ENCODE measurements at places on chromosomes 6 and 20.

- DNase-seq = no peak
These were observed 28.9 kb upstream of the C6orf58 start for GRCh38 chr6:127547904-127548649.

- peak; percentile 23 for DNase-seq
These were observed 37.7 kb upstream of the C20orf144 start for GRCh38 chr20:33624399-33624798.

GRCh38 chr20:21228511-21228910 is 74.6 kb upstream of the XRN2 start:
- DNase-seq = no peak

- DNase-seq = no peak
These were observed 38.7 kb downstream of the RGS17 start for GRCh38 chr6:153092082-153093013.

DNA sequence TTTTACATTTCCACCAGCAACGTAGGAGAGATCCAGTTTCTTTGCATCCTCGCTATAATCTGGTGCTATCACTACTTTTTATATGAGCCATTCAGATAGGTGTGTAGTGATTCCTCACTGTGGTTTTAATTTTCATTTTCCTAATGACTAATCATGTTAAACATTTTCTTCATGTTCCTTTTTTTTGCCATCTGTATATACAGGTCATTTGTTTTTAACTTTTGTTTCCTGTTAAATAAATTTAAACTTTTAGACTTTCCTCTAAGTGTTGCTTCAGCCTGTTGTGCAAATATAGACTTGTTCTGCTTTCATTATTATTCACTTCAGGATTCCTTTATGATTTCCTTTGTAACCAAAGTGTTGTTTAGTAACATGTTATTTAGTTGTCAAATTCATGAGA is 697.4 kb downstream of the PTPRT start:
- no peak for DNase-seq

DNA sequence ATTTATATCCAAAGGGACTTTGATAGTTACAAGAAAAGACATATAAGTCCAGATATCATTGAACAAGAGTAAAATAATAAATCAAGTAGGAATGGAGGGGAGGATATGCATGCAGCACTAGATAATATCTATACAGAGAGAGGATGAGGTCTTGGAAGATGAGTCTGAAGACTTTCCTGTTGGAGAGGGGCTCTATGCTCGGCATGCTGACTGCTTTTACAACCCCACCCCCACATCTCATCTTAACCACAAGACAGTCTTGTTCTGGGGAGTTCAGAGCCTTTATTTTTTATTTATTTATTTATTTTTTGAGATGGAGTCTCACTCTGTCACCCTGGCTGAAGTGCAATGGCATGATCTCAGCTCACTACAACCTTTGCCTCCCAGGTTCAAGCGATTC is 48.4 kb upstream of the IER3 start:
- DNase-seq = no peak

DNA sequence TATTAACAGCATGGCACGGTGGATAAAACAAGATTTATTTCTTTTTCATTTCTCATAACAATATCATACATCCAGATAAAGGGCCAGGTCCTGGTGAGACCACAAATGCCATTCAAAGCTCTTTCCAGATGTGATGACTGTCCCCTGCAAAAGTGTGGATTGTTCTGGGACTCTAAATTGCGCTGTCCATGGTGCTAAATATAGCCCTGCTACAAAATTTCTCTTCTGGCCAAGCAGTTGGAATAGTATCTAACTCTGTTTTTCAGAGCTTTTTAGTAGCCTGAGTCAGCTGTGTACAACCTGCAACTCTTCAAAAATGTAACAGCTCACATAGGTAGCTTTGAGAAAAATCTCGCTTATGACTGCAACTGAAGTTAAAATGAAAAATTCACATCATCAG is 115.8 kb downstream of the MANEA start:
- DNase-seq = no peak

DNA sequence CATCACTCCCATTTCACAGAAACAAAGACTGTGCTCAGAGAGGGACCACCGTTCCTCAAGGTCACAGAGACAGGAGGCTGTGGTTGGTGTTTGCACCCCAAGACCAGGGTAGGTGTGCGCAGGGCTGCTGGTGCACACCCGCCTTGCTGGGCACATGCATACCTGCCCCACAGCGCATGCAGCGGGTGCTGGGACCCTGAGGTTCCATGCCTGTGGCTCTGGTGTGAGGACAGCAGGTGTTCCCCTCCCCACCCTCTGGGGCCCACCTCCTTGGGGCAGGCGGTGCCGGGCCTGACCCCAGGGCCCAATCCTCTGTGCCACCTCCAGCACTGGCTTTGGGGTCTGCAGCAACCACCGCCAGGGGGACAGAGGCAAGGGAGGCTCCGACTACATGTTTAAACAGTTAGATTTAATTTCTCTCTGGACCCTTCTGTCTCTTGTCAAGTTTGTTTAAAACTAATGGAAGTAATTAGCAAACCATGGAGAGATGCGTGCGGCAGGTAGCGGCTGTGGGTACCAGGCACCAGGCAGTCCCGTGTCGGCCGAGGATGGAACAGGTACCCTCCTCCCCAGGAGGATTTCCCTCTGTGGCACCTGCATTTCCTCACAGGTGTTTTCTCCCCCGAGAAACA is 327.8 kb downstream of the TAF4 start:
- no peak for DNase-seq

DNA sequence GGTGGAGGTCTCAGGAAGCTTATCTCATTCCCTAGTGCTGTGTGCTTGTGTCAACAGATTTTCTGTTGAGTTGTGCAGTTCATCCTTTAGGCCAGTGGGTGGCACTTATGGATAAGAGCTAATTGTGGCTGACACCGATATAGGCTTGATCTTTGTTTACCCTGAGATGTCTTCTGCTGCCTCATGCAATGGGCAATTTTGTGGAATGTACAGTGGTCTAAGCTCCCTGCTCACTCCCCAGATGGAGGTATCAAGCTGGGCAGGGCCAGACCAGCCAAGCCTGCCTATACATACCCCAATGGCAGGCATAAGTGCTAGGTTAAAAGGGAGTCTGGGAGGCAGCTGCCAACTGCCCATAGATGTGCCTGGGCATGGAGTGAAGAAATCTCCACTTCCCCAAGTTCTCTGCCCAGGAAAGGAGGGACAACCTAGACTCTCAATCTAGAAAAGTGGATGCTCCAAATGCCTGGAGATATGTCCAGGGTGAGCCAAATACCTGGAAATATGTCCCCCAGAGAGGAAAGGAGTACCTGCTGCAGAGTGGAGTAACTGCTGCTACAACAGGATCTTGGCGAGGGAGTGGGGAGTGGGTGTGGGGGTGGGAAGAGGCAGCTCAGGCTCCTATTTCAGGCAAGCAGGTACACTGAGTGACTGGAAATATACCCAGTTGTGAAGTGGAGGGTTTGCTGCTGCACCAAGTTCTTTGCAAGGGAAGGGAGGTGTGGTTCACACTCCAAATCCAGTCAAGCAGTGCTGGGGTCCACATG is 53.2 kb upstream of the ARG1 start:
- DNase-seq = peak; percentile 59

DNA sequence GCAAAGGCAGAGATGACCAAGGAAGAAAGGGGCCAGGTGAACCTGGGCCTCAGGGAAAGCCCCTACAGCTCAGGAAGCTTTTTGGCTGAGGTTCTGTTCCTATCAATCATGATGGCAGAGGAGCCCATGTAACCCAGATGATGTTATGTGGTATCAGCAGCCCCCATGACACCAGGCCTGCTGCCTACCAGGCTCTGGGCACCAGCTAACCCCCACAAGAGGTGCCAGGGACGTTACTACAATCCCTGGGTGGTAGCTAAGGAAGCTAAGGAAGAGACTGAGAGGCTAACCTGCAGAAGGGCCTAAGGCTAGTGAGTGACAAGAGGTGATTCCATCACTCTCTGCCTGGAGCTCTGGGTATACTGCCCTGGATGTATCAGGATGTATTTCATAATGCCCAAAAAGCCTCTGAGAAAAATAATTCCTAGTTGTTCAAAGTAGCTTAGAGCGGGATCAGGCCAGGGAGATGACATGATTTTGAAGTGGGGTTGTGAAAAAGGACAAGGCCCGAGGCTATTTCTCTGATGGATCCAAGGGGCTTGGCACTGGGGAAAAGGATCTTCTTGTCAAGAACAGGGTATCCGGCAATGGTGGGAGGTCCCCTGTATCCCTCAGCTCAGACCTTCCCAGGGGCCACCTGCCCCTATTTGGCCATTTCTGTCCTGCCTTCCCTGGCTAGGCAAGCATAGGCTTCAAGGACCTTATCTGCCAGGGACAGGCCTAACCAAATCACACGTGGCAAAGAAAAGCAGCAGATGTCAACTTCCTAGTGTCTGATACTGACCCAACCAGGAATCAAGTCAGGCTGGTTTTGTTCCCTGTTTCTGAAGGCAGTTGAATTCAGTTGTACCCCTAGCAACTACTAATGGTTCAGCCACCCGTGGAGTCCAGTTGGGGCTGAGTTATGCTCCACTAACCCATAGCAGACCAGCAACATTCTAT is 41.3 kb downstream of the PANK2 start:
- DNase-seq = no peak

GRCh38 chr6:110491644-110492317 is 15.4 kb upstream of the SLC22A16 start:
- DNase-seq = no peak

DNA sequence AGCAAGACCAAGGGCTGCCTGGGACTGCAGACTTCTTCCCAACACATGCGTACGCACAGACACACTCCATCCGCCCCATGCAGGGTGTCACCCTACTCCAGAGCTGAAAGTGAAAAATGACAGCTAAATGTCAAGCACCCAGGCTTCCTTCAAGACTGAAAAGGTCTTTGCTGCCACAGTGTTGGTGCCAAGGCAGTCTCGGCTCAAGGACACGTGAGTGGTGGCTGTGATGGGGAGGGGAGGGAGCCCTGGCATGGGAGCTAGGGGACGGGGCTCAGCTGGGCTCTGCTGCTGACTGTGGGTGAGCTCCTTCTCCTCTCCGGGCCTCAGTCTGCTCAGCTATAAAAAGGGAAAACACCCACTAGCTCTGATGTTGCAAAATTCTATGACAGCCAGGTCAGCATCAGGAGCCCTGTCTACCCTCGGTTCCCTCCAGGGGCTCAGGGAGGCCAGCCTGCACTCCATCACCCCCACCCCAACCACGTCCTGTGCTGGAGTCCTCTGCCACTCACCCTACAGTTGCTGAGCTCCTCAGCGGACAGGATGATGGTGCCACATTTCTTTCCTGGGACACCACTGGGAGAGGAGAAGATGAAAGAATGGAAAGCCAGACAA is 47.6 kb downstream of the CPNE5 start:
- DNase-seq = no peak

GRCh38 chr6:9851006-9851405 is 563.9 kb downstream of the TFAP2A start:
- no peak for DNase-seq

DNA sequence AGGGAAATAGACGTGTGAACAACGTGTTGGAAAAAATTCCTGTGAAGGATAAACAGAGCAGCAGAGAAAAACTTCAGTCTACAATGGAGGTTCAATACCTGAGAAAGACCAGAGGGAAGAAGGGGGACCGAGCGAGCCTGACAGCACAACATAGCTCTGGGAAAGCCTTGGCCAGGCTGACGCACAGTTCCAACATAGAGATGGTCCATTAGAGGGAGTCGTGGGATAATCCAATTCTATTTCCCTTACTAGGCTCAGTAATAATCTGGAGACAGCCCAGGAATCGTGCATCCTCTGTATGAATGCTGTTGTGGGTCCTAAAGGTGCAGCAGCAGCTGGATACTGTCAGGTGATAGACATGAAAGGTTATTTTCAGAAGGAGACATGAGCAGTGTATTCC is 370.8 kb upstream of the BTBD3 start:
- DNase-seq = no peak

Data from CD4-positive, alpha-beta T cell treated with Interleukin-15 for 4 hours (primary cell).